ENCODE measurements at places on chromosomes 3 and 15.
A peak's percentile ranks its signal among the peaks of the same experiment; 100 is the strongest.

DNA sequence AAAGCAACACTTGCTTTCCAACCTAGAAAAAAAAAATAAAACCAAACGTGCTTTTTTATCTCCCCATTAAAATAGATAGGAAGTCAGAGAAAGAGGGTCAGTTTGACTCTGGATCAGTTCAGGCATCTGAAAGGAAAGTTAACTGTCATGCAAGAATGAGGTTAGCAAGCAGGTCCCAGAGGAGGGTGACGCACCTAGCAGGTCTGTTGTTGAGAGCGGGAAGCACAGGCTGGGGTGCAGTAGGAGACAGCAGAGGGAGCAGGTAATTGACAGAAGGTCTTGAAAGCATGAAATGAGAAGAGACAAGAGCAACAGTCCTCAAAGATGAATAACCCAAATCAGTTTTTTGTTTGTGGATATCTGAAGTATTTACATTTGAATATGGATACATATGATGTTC, 82.5 kb downstream of the ANO10 start:
- no peak for DNase-seq

DNA sequence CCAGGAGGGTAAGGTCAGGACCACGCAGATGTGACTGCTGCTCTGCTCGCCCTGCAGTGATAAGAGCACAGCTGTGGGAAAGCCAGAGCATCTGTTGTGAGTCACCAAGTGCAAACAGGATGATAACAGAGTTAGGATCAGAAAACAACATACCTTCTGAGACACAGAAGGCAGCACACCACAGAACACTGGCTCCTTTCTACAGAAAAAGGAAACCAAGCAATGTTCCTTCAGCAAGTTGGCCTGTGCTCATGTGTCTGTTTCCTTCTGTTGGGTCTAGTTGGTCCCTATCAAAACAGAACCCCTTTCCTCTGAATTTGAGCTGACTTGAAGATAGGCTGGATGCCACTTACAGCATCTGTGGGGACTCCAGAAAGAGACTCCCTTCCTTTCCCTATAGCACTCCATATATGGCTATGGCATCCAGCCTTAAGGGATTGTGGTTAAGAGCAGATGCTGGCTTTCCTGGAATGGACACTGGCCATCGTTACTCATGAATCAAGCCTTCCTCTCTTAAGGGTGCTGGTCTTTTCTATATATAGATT, 440.7 kb upstream of the THBS1 start:
- no peak for DNase-seq

GRCh38 chr15:80619680-80620079, 75.4 kb upstream of the ABHD17C start:
- DNase-seq: no peak

GRCh38 chr15:58467121-58467721, 35.4 kb downstream of the LIPC start:
- peak; percentile 88 for DNase-seq

DNA sequence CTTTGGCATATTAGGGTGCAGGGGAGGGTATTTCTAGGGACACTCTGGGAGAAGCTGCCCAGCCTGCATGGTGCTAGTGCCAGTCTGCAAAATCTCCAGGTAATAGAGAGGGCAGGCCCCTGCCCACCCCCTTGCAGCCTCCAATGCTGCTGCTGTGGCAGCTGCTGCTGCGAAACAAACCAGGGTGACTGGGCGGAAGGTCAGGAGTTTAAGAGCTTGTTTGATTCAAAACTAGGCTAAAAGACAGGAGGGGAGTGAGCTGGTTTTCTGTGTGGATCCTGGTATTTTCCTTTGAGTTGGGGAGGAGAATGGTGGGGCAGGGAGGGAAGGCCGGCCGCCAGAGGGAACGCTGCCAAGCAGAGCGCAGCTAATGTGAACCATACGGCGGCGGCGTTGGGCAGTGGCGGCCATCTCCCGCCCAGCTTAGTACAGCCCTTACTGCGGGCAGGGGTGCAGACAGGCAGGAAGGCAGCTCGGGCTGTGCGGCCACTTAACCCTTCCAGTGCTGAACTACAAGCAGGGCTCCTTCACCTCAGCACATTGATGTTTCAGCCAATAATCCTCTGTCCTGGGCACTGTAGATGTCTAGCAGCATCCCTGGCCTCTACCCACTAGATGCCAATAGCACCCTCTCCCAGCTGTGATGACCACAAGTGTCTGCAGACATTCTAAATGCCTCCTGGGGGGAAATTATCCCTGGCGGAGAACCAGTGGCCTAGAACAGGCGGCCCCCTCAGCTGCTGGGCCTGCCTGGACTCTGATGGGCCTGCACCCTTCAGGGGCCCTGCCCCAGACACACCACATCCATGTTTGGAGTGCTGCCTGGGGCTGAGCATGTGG, 125.7 kb downstream of the EEFSEC start:
- peak; percentile 71 for DNase-seq

GRCh38 chr3:164620423-164620822, 457.9 kb downstream of the SI start:
- no peak for DNase-seq

- no peak for DNase-seq
Measured at GRCh38 chr3:125163739-125164601, 48.6 kb downstream of the SLC12A8 start.

- no peak for DNase-seq
Measured at GRCh38 chr3:126491221-126492013, 15.7 kb upstream of the ZXDC start.

- DNase-seq: no peak
Measured at GRCh38 chr3:27578032-27578431, 93.8 kb upstream of the SLC4A7 start.

- DNase-seq: no peak
Measured at GRCh38 chr15:31255732-31256377, 70.8 kb upstream of the KLF13 start.

GRCh38 chr3:129313415-129313664, 34.7 kb downstream of the HMCES start:
- no peak for DNase-seq

DNA sequence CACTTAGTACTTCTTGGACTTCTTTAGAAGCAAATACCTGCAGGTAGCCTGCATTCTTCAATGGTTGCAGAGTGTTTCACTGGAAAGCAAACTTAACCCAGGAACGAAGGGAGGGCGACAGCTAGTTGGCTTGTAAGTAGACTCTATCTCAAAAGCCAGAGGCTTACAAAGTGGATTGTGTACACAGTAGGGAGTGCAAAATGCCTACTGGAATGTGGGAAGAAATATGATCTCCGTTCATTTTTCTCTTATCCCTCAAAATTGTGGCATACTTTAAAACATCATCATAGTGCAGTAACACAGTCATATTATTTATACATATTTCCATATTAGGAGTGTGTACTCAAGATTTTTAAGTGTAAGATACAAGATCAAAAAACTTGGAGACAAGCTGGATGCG, 155.7 kb downstream of the LIPC start:
- no peak for DNase-seq

Measured in right kidney (tissue), 9 donors.